ENCODE measurements at places on chromosomes 12 and 14.
A peak's percentile ranks its signal among the peaks of the same experiment; 100 is the strongest.

DNA sequence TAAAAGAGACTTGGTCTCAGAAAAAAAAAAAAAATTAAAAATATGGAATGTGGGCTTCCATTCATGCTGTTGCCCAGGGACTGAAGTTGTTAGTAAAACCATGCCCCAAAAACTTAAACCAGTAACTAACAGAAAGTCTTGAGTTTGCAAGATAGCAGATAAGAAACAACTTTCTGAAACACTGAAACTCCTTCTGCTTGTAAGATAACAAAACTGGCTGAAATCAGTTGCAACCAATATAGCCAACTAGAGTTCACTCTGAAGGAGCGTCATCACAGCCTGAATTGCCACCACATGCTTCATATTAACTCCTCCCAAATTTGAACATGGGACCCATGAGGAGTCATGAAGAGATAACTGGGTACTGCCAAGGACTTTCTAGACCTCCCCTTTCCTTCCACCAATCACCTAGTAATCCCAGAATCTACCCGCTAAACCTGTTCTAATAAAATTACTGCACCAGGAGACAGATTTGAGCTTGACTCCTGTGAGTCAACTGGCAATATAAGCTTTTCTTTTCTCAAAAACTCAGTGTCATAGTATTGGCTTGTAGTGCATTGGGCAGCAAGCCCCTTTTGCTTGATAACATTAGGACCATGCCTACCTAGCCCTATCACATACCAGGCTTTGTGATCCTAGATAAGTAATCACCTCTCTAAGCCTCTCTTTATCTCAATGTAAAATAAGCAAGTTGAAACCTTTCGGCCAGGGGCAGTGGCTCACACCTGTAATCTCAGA is 53.6 kb downstream of the R3HDM2 start:
- DNase-seq: no peak

GRCh38 chr12:18849761-18850160 is 111.8 kb downstream of the CAPZA3 start:
- peak; percentile 33 for DNase-seq

GRCh38 chr12:42683933-42684801 is 94.6 kb upstream of the PRICKLE1 start:
- DNase-seq: peak; percentile 12

- DNase-seq: no peak
Measured at GRCh38 chr14:100540141-100540925, 46.9 kb downstream of the BEGAIN start.

- DNase-seq: no peak
Measured at GRCh38 chr12:63101920-63102319, 49.1 kb downstream of the AVPR1A start.

DNA sequence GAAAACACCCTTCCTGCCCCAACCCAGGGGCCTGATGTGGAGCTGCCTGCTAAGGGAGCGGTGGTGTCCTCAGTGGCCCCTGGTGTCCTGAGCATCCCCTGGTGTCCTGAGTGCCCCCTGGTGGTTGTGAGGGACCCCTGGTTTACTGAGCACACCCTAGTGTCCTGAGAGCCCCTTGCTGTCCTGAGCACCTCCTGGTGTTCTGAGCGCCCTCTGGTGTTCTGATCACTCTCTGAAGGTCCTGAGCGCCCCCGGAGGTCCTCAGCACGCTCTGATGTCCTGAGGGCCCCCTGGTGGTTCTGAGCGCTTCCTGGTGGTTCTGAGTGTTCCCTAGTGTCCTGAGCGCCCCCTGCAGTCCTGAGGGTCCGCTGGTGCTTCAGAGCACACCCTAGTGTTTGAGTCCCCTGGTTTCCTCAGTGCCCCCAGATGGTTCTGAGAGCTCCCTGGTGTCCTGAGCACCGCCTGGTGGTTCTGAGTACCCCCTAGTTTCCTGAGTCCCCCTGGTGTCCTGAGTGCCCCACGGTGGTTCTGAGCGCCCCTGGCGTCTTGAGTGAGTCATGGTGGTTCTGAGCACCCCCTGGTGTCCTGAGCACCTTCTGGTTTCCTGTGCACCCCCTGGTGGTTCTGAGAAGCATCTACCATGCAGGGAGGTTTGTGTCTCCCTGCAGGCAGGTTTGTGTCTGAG is 1004.2 kb downstream of the TMEM121 start:
- DNase-seq: no peak

- DNase-seq: no peak
Measured at GRCh38 chr12:102652645-102653313, 172.4 kb upstream of the IGF1 start.

DNA sequence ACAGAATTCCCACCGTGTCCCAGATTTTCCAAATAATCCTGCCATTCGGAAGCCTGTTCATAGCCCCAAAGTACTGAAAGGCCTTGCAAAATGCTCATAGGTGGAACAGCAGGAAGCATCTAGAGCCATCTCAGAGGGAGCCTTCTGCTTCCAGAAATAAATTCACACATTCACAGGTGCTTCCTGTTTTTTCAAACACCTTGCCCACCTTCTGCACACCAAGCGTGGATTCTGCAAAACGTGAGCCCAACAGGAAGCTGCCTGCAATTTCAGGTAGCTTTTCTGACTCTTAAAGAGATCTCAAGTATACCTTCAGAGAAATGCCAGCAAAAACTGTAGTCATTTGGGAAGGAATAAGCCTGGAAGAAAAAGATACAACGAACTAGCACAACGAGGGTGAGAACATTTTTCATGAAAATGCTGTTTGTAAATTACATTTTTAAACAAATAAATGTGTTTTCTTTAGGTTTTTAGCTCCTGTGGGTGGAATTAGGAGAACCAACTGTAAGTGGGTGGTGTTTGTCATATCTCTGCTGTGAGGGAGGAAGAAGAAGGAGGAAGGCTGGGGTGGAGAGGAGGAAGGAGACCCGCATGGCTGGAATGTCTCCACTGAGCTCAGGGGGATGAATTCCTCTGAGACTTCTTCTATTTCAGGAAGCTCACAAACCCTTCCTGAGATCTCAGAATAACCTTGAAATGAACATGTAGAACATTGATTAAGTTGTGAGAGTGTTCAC is at the start of gene IFNG-AS1:
Gene IFNG-AS1, plus strand, starts transcription at position 264 of the 737 bp plus-strand sequence.
- no peak for DNase-seq

DNA sequence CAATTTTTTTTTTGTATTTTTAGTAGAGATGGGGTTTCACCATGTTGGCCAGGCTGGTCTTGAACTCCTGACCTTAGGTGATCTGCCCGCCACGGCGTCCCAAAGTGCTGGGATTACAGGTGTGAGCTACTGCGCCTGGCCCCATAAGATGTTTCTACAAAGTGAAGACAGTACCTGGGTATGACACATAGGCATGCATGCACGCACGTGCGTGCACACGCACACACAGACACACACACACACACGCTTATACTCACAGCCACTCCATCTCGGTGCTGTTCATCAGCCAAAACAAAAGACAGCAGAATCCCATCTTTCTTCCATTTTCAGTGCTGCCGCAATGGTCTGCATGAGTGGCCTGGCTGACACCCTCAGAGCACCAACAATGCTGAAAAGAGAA is 63.9 kb downstream of the VCPKMT start:
- no peak for DNase-seq

GRCh38 chr14:41446008-41446407 is 160.7 kb upstream of the LRFN5 start:
- no peak for DNase-seq

DNA sequence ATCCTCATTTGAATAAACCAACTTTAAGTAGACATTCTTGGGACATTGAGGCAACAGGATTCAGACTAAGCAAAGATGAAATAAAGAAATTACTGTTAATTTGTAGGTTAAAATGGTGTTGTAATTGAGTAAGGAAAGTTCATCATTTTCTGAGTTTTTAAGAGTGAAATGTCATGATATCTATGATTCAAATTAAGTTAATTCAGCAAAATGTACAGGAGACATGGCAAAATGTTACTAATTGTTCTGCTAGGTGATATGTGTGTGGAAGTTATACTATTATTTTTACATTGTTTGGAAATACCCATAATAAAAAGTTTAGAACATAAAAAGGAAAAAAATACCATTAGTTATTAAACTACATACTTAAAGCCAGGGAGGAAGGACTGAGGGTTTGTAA is 55.0 kb upstream of the EGLN3 start:
- DNase-seq: no peak

- DNase-seq: no peak
Measured at GRCh38 chr12:46365951-46366379, 6.6 kb downstream of the SLC38A2 start.

GRCh38 chr12:124595444-124595843 is 28.0 kb upstream of the NCOR2 start:
- no peak for DNase-seq

GRCh38 chr12:8867009-8867408 is 44.6 kb downstream of the A2ML1 start:
- DNase-seq: no peak

DNA sequence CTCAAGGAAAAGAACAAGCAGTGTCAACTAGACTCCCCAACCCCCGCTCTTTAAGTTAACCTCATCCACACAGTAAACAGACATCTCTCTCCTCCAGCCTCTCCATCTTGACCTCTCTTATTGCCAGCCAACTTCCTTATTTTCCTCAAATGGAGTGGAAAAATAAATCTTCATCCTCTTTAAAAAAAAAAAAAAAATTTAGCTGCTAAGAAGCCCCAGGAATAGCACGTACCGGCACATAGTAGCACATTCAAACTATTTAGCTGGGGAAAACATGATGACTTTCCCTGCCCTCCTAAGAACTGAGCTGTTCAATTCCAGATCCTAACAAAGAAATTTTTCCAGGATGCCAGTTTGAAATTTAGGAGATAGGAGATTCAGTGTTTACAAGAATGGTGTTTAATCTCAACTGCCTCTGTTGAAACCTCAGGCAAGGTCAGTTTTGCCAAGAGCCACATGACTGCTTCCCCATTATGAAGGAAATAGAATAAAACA is 90.8 kb downstream of the EPS8 start:
- no peak for DNase-seq

DNA sequence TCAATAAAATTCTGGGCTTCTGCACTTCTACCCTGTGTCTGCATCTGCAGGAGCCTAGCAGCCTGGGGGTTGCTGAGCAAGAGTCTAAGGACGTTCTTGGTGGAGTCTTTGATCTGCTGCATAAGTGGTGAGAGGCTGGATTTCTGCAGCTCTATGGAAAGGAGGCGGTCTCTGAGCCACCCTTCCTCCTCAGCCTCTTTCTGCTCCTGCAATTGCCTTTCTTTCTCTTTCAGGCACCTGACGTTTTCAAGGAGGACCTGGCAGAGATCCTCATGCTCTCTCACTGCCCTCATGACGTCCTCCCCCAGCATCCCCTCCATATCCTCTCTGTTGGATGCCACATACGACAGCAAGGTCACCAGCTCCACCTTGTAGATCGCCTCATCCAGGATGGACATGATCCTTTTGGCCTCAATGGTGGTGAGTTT is 13.6 kb upstream of the TPCN1 start:
- DNase-seq: no peak

GRCh38 chr14:71491931-71492330 is 440.3 kb upstream of the RGS6 start:
- DNase-seq: peak; percentile 81

- DNase-seq: peak; percentile 40
Measured at GRCh38 chr12:25942709-25943108, 15.8 kb upstream of the RASSF8 start.

DNA sequence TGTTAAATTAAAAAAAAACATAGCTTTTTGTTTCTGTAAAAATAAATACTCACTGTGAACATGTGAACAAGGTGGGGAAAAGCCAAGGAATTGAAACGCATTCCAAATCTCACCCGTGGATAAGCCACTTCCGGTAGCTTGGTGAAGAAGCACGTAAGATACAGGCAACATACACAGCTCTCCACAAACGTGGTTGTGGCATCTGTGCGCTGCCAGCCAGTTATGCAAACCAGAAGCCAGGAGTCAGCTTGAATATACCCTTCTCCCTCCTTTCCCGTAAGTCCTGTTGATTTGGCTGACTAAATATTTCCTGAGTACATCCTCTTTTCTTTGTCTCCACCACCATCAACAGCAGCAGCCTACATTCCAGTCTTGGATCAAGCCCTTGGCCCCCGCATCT is 486.2 kb downstream of the VRK1 start:
- DNase-seq: no peak

- DNase-seq: peak; percentile 96
Measured at GRCh38 chr14:30193845-30194501, 266.3 kb upstream of the PRKD1 start.

DNA sequence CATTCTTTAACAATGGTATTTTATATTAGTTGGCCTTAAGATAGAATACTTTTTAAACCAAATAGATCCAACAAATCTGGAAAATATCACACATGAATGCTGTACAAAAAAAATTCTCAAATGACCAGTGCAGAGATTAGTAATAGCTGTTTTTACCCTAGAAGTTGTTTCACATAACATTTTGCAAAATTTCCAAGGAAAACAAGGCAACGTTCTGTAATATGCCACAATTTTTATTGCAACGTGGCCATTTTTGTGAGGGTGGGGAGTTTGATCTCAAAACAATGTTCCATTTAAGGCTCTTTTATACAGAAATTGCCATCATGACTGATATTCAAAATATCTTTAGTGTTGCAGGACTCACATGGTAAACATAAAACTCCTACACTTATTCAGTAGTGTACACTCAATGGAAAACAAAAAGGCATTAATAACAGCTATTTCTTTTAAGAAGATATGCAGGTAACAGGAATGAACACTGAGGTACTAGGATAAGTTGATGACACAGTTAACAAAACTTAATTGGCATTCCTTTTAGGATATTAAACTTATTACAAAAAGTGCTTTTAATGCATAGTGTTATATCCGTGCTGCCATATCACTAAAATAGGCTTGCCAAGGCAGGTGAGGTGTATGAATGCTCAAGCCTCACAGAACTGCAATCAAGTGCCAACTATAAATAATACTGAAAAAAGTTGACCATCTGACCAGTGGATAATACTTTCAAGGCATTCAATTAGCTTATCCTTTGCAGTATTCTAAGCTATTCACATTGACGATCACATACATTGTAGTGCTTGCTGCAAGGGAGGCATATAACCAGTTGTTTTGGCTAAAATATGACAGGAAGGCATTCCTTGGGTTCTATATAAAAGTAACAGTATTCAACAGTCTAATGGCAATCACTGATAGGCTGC is 2.3 kb downstream of the CFL2 start:
- no peak for DNase-seq

- no peak for DNase-seq
Measured at GRCh38 chr14:103356024-103356682, 22.1 kb downstream of the EIF5 start.

DNA sequence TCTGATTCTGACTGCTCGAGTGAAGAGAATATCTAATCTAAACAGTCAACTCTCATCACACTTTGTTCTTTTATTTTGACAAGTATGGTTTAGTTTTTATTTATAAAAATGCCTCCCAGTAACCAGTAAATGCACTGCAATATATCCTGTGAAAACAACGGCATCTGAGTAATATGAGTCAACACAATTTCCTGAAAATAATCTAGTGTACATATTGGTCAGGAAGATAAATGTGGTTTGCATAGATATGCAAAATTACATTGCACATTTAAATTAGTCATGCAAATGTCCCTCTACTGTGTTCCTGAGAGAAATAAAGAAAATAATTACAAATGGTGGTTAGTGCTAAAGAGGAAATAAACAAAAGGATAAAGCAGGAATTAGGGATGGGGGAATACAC is 1190.7 kb upstream of the SEL1L start:
- no peak for DNase-seq

All from AG10803 (cell line).